ENCODE measurements at places on chromosomes 6 and 20.
A peak's percentile ranks its signal among the peaks of the same experiment; 100 is the strongest.

GRCh38 chr6:83436674-83437073 is 5.8 kb upstream of the ME1 start:
- DNase-seq = no peak

GRCh38 chr20:61980647-61981583 is 84.8 kb downstream of the TAF4 start:
- DNase-seq = no peak

- DNase-seq = peak; percentile 29
These were observed 18.5 kb upstream of the DCBLD1 start for GRCh38 chr6:117463762-117464665.

GRCh38 chr20:53660078-53660909 is 66.7 kb upstream of the ZNF217 start:
- peak; percentile 73 for DNase-seq

DNA sequence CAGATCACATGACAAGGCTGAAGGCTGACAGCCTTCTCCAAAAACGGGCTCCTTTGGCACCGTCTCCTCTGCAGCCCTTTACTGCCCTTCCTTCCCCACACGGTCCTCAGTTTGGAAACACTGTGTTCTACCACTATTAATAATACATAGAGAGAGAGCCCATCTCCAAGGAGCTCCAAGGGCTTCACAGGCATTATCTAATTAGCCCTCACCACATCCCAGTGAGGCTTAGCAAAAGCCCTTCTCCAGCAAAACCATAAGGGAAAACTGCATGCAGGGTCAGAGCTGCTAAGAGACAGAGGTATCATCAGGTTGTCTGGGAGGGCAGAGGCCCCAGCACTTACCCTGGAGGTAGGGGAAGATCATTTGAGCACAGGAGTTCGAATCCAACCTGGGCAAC is 169.3 kb upstream of the JARID2 start:
- DNase-seq = no peak

DNA sequence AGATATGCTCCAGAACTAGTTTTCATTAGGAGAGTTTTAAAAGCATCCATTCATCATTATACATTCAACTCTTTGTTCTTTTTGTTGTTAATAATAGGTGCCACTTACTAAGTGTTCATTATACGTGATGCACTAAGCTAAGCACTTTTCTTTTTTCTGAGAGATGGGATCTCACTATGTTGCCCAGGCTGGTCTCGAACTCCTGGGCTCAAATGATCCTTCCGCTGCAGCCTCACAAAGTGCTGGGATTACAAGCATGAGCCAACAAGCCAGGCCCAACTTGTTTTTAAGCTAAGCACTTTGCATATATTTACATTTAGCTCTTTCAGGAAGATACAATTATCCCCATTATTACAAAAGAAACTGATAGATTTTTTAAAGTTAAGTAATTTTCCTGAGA is 5.7 kb upstream of the GFOD1 start:
- no peak for DNase-seq

- DNase-seq = no peak
These were observed 301.9 kb downstream of the LAMA2 start for GRCh38 chr6:129184808-129185366.

- DNase-seq = no peak
These were observed 26.3 kb downstream of the WFDC3 start for GRCh38 chr20:45765307-45765875.

DNA sequence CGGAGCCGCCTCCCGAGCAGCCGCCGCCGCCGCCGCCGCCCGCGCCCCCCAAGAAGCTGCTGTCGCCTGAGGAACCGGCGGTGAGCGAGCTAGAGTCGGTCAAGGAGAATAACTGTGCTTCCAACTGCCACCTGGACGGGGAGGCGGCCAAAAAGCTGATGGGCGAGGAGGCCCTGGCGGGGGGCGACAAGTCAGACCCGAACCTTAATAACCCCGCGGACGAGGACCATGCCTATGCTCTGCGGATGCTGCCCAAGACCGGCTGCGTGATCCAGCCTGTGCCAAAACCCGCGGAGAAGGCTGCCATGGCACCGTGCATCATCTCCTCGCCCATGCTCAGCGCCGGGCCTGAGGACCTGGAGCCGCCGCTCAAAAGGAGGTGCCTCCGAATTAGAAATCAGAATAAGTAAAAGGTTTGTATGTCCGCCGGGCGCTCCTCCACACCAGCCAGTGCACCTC is 145.2 kb downstream of the SOBP start:
- no peak for DNase-seq

GRCh38 chr6:71082033-71082650 is 125.3 kb upstream of the B3GAT2 start:
- no peak for DNase-seq

GRCh38 chr6:12185081-12185673 is 105.0 kb upstream of the EDN1 start:
- no peak for DNase-seq

- DNase-seq = no peak
These were observed 117.4 kb downstream of the VEGFA start for GRCh38 chr6:43887340-43887858.

- no peak for DNase-seq
These were observed 89.4 kb downstream of the SLC24A3 start for GRCh38 chr20:19301843-19302242.

GRCh38 chr6:109687271-109687761 is 3.7 kb downstream of the AK9 start:
- peak; percentile 29 for DNase-seq

DNA sequence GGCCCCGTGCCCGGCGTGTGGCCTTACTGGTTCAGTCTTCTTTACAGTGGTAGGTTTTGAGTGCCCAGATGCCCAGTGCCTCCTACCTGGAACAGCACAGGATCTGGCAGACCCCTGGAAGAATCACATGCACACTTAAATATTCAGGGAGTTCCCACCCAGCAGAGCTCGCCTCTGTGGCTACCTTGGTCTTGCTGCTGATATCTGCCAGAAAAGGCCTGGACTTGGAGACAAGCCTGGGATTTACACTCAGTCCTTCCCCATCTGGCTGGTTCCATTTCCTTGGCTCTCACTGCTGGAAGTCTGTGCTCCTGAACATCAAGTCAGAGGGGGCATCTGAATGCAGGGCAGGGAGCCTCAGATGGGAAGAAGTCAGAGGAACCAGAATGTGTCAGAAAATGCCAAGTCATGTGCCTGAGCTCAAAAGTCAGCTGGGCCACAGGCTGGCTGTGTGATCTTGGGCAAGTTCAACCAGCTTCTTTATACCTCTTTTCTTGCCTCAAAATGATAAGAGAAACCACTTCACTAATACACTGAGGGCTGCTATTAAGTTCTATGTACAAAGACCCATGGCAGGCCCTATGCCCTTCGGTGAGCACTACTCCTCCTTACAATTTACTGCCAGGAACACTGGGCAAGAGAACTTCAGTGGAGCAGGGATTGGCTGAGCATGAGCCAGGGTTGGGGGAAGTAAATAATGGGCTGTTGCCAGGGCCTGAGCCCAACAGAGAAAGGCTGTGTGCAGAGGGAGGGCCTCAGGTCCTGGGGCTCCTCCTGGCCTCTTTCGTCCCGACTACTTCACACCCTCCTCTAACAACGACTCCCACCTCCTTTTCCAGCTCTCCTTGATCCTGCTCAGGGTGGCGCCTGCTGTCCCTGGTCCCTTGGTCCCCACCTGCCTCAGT is 158.1 kb upstream of the PROKR2 start:
- DNase-seq = no peak

DNA sequence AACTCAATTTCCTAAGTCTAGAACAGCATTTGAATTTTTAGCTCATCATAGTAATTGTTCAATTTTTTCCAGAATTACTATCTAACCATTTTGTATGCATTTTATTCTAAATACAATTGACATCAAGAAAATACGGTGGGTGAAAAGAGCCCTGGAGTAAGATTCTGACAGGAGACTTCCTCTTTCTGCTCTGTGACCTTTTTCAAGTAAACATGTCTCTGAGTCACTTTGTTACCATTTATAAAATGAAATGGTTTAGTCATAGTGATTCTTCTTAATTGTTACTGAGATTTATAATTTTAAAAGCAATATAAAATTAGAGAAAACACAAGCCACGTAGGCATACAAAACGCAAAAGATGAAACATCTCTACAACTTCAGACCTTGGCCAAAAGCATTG is 80.2 kb downstream of the PLCB1 start:
- no peak for DNase-seq

DNA sequence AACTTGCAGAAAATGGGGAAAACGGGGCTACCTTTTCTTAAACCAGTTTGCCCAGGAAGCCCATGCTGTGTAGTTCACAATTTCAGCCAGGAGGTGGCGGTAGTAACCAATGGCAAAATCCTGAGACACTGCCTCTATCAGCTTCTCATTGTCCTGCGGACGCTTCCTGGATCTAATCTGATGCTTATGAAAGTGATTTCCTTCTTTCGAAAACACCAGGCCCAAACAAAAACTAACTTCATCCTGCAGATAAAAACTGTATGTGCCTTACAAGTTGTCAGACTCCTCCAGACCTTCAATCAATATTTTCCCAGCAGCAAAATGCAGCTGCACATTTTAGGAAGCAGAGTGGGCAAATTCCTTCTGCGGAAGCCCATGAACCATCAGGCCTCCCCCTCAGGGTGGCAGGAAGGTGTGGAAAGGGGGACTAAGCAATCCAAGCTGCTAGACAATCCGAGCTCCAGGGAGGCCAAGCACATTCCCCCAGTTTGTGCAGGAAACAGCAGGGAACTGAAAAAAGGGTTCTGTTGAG is 88.5 kb downstream of the LY86 start:
- DNase-seq = peak; percentile 91

GRCh38 chr6:140561701-140562100 is 1187.3 kb upstream of the CITED2 start:
- DNase-seq = no peak

GRCh38 chr6:139262519-139263300 is 29.1 kb downstream of the TXLNB start:
- peak; percentile 47 for DNase-seq

GRCh38 chr6:169829786-169830185 is 78.4 kb downstream of the ERMARD start:
- DNase-seq = no peak

DNA sequence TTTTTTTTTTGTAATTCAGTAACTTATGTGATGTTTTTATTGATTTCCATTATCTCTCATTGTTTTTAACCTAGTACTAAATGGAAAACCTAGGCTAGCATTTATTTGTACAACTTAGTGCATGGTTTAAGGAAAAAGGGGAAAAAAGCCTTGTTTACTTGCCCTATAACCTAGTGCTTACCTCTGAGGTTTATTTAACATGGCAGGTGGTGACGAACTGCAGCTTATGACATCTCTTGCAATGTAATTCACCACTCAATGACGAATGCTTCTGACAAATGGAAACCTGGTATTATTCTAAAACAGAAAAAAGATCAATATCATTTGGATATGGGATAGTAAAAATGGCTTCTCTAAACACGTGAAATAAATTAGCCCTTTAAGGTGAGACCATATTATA is 618.6 kb upstream of the FLRT3 start:
- no peak for DNase-seq

DNA sequence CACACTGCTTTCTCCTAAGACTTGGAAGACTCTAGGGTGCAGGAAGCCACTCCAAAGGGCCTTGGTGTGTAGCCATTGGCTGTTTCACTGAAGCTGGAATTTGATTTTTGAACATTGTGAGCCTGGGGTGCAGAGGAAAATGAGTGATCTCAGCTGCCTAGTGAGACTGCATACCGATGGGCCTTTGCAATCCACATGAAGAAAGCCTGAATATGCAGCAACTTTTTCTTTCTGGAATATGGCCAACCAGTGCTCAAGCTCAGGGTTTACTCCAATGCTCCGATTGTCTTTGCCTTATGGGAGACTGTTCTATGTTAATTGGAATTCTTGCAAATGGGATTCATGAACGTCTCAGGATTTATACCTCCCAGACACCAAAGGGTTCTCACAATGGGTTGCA is 242.6 kb downstream of the DOK5 start:
- DNase-seq = no peak

GRCh38 chr6:16333580-16333979 is 95.2 kb downstream of the GMPR start:
- no peak for DNase-seq

- DNase-seq = no peak
These were observed 292.6 kb upstream of the MARCKS start for GRCh38 chr6:113564371-113565171.

GRCh38 chr6:121838842-121839241 is 403.4 kb downstream of the GJA1 start:
- no peak for DNase-seq

DNA sequence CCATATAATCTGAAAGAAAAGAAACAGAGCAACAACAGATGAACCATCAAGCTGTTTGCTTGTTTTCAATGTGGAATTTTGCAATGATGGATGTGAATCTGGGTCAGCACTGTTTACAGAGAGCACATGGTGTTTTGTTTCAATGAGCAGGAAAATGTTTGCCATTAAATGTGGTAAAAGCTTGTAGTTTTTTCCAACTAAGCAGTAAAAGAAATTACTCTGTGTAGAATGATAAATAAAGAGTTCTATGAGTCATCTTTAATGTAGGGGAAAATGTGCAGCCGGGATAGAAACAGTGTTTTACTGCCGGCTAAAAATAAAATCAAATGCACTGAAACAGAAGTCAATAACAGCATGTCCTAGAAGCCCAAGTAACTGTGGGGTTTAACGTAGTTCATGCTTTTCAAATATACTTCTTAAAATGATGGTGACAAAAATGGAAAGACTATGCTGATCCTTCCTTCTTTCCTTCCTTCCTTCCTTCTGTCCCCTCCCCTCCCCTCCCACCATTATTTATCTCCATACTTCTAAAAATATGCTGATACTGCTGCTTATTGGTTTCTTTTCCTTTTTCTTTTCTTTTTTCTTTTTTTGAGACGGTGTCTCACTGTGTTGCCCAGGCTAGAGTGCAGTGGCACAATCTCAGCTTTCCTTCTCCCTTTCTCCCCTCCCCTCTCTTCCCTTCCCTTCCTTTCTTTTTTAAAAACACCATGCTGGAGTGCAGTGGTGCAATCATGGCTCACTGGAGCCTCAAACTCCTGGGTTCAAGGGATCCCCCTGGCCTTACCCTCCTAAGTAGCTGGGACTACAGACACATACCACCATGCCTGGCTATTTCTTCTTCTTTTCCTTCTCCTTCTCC is 6.3 kb upstream of the NAA20 start:
- no peak for DNase-seq

DNA sequence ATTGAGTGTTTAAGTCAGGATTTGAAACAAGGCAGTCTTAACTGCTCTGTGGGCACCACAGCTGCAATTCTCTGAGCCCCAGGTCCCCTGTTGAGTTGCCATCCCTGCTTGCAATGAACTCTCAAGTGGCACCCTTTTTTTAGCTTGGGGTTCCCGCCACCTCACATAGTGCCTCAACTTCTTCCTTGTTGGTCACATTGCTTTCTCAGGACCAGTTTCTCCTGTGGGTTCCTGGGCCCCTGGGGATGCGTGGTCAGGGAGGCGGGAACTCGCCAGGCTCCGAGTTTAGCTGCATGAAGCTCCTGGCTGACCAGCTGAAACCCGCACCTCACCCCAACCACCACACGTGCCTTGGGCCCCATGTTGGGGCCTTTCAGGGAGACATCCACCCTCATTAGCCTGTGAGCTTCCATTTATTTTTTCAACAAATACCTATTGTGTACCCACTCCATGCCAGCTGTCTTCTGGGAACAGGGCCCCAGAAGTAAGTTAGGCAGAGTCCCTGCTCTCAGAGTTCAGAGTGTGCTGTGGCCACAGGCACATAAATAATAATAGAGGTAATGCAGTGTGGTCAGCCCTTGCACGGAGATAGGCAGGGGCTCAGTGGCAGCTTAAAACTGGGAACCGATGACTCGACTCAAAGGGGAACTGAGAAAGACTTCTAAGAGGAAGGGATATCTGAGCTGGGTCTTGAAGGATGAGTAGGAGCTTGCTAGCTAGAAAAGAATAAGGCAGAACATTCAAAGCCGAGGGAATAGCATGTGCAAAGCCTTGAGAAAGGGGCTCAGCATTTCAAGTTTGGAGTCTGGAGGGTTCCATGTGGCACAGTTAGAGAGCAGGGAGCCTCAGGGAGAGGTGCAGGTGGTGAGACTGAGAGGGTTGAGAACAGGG is 33.9 kb upstream of the FAM83D start:
- DNase-seq = no peak

Measured in stimulated activated CD8-positive, alpha-beta memory T cell treated with anti-CD3 and anti-CD28 coated beads, Interleukin-4, amount 100 ng/mL, for 48 hours (primary cell).